Sigmoid colon (tissue), 7 donors: ENCODE measurements at places on chromosomes 6 and 20.
A peak's percentile ranks its signal among the peaks of the same experiment; 100 is the strongest.

- DNase-seq, result no peak
Measured at GRCh38 chr6:55566036-55566710, 12.8 kb downstream of the HMGCLL1 start.

DNA sequence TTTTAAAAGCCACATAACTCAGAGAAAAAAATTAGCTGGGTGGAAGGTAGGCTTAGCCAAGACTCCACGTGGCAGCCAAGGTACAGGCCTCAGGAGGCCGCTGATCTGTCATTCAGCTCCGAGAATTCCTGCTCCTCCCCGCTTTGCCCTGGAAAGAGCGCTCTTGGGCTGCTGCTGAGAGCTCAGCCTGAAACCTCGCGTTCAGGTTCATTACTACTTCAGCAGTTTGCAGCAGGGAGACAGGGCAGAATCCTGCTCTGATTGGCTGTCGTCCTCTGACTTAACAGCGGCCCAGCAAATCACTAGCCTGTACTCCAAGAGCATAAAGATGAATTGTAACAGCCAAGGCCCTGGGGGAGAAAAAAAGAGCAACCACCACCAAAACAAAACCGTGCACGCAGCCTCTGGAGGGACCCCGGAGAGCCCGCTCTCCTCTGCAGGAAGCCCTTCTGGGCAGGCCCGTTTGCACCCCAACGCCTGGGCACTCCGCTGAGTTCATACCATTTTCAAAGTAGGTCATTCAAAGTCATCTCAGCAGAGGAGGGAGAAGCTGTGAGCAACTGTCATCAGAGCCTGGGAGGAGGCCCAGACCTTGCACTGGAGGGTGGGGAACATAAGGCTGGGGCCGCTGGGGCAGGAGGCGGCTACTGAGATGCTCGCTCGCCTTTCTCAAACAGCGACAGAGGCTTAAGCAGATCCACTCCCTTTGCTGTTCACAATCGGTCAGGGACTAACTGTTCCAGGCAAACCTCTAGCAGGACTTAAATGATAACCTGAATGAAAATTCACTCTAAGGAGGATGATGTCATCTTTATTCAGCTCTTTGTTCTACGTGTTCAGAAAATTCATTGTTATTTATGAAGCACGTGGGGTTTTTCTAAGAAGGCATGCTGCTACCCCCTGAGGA, 42.3 kb upstream of the ATXN1 start:
- DNase-seq, result peak; percentile 82

DNA sequence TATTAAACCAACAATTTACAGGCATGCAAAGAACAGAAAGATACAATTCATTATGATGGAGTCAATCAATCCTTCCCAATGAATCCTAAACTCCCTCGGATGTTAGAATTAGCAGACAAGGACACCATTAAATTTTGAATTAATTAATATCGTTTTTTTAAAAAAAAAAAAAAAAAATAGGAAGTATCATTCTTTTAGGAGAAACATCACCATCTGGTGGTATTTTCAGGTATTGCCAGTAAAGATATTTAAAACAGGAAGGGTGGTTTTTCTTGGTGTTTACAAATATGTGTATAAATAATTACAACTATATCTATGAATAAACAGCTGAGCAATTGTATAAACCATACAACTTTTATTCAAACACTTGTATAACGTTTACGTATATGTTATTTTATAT, 564.4 kb downstream of the HAO1 start:
- no peak for DNase-seq

GRCh38 chr6:20877008-20877937, 343.0 kb downstream of the CDKAL1 start:
- peak; percentile 69 for DNase-seq

DNA sequence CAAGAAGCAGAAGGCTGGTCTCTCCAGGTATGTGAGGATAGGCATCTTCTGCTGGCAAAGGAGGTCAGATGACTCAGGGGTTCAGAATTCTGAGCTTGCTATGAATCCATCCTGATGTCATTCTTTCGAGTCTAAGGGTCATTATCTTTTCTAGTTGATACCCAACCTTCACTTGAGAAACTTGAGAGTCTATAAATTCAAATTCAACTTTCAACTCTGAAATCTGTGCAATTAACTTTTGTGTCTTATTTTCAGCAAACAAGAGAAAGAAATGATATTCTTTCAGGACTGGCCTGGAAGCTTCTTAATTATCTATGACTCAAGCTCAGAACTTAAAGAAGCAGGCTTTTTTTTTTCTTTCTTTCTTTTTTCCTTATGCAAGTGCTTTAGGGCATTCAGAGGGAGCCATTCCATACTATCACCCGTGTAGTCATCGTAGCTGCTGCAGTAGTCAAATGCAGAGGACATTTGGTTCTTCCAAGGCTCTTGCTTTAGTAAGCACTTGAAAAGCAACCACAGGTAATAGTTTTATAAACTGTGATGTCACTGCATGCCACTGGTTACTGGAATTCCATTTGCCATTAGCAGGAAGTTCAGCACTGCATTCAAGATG, 93.0 kb downstream of the ADTRP start:
- no peak for DNase-seq

DNA sequence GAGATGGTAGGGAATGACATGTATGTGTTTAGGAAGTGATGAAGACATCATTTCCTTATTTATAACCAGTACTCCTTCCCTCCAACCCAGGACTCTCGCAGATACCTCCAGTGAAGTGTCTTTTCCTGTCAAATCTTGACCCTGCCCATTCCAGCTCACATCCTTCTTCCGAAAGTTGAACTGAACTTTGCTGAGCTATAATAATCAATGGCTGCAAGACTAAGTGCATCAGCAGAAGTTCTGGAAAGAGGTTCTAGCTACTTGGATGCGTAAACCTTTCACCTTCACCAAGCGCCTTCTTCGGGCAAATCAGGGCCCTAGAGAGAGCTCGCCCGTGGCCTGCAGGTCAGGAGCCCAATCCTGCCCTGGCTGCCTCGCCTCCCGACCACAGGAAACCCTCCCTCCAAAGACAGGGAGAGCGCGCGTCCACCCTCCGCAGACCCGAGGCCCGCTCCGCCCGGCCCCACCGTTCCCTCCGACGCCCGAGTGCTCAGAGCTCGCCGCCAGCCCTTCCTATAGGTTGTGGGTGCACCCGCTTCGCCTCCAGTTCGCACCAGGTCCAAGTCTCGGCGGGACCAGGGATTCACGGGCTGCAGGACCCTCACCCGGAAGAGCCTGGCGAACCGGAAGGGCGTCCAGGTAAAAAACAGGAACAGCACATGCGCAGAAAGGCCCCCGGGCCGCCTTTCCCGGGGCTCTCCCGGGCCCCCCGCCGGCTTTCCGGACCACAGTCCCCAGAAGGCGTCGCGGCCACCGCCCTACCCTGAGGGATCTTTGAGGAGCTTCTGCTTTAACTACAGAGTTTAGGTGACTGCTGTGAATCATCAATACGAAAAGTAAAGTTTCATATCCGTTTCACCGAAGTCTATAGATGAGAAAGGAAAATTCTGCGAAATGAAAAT, at the start of gene ZNF334:
ZNF334 (minus strand) TSS at position 617 of the 902 bp plus-strand sequence. CDS start 1,457 bp downstream, outside the sequence.
- peak; percentile 76 for DNase-seq

DNA sequence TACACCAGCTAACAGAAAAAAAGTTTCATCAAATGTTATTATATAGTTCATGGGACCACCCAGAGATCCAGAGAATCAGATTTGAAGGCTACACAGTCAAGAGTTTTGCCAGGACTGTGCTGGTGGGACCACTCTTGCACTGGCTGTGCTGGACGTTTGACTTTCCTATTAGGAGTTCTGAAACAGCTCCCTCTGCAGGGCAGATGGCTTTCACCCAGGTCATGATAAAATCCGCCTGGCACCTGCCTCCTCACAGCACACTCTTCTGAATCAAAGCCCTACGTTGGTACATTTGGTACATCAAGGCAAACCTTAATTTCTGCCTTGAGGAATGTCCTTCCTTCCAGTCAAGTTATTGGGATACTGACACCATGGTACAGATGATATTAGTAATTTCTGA, 302.1 kb downstream of the ZNF217 start:
- no peak for DNase-seq

DNA sequence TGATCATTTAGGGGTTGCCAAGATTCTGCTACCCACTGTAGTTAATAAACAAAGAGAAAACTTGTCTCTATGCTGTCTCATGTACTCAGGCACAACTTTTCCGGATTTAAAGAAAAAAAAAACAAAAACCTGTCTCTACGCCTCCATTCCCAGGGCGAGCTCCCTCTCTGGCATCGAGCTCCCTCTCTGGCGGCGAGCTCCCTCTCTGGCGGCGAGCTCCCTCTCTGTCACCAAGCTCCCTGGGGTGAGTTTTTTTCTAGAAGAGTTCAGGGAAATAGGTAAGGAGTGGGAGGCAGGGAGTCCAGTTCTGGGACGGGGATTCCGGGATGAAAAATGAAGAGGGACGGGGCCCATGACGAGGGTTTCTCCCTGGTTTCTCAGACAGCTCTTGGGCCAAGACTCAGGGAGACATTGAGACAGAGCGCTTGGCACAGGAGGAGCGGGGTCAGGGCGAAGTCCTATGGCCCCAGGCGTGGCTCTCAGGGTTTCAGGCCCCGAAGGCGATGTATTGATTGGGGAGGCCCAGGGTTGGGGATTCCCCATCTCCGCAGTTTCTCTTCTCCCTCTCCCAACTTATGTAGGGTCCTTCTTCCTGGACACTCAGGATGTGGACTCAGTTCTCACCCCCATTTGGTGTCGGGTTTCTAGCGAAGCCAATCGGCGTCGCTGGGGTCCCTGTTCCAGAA, 16.5 kb upstream of the HLA-A start:
- no peak for DNase-seq

GRCh38 chr6:68008445-68008844, 626.6 kb upstream of the ADGRB3 start:
- DNase-seq, result no peak

DNA sequence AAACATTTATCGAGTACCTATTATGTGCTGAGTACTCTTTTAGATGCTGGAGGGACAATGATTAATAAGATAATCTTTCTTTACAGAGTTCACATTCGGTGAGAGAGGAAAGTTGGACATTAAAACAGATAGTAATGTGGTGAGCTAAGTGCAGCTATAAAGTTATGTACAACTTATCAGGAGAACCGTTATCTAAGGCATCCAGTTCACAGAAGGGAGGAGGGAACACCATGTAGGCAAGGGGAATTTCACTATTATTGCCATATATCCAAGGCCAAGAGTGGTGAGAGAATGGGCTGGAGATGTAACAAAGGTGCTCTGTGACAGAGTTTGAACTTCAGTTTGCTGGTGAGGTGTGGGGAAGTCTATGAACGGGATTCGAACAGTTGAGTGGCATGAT, 105.8 kb downstream of the CARMIL1 start:
- DNase-seq, result no peak
